ENCODE measurements at places on chromosomes 3 and 15.

DNA sequence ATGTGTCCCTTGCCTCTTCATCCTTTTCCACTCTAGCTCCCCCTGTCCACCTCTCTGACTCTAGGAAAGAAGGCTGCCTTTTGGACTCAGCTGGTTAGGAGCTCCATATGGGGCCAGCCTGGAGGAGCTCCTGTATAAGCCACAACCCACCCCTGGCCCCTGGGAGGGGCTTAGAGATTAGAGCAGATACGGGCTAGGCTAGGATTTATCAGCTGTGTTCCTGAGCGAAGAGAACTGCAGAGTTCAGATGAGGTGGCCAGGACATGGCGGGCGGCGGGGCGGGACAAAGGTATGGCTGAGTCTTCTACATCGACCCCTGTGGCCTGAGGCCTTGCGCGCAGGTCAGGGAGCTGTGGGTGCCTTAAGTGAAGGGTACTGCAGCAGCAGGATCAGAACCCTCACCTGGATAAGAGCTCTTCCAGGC lies 7.9 kb downstream of the NBEAL2 start:
- DNase-seq = no peak

GRCh38 chr3:48426944-48427629 lies 2.8 kb downstream of the PLXNB1 start:
- DNase-seq = no peak

DNA sequence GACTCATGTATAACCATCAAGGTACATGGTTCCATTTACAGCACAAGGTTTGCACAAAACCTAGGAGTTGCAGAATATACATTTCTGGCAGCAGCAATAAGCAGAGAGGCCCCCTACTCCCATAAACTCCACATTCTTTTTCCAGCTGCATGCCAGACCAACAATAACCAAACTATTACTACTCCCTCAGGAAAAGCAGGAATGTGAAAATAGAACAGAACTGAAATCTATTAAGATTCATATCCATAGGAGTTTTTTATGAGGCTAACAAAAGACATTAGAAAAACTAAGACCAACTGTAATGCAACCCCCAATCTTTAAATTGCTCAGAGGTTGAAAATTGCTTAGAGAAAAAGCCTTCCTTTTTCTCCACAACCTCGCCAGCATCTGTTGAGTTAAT lies 27.6 kb upstream of the TOP2B start:
- no peak for DNase-seq

- no peak for DNase-seq
These were observed 556 bp downstream of the PEX5L start for GRCh38 chr3:180036092-180036670.

DNA sequence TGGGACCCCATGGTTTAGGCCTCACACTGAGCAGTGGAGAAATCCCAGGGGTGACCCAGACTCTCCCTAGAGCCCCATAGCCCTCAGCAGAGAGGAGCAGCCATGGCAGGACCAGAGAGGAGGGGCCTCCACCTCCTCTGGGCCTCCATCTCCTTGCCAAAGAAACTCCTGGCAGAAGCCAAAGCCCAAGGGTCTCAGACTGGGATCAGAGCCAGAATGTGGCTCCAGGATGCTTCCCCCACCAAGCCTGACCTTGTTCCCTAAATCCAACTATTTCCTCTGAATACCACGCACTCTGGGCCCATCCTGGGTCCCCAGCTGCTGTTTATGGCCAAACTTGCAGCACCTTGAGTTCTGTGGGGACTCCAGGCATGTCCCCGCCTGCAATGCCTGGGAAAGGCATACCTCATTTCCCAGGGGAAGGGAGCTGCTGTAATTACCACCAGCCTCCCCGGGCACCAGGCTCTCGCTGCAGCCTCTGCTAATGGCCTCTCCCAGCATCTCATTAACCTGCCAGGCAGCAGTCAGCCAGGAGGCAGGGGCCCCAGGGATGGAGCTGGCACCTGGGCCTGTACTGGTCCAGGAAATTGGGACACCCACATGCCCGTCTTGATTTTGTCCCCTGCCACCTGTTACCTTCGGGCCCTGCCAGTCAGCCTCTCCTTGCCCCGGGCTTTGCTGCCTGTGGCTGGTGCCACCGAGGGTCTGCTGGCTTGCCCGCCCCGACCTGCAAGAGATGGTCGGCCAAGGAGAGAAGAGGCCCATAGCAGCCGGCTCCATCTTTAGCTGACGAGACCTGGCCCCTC lies 4.6 kb downstream of the CCDC9B start:
- no peak for DNase-seq

GRCh38 chr15:64519897-64520296 lies 59.5 kb downstream of the ZNF609 start:
- no peak for DNase-seq

- DNase-seq = no peak
These were observed 216.1 kb downstream of the DOCK3 start for GRCh38 chr3:50890688-50891344.

- no peak for DNase-seq
These were observed 698.7 kb downstream of the NTRK3 start for GRCh38 chr15:87557881-87558280.

All from brain pericyte (primary cell).